Left cardiac atrium (tissue), 4 donors: ENCODE measurements at places on chromosomes 6 and 20. TPM values are rescaled to one million over a fixed set of nuclear protein-coding genes. Genes with fewer than 3 reads are reported as not detected.

GRCh38 chr20:2930538-2930937 lies 57.3 kb downstream of the PTPRA start:
- no peak for DNase-seq

GRCh38 chr6:34667481-34668238 lies 28.9 kb downstream of the ILRUN start:
- no peak for DNase-seq

OTOR gene
- total RNA-seq = not detected

- DNase-seq = no peak
Observed at GRCh38 chr20:17641520-17641964, 40.5 kb downstream of the RRBP1 start.

DNA sequence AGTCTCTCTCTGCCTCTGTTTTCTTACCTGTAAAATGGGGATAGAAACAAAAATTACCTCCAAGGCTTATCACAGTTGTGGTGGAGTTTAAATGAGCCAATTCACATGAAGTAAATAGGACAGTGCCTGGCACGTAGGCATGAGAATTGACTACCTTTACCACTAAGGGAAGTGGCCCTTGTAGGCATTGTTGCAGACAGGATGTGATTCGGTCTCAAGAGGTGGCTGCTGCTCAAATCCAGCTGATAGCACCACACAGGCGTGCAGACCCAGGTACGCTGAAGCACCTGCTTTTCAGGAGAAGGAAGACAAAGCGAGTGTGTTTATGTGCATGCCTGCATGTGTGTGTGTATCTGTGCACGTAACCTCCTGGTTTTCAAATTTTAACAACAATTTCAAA lies 108.6 kb downstream of the EYA2 start:
- no peak for DNase-seq

DNA sequence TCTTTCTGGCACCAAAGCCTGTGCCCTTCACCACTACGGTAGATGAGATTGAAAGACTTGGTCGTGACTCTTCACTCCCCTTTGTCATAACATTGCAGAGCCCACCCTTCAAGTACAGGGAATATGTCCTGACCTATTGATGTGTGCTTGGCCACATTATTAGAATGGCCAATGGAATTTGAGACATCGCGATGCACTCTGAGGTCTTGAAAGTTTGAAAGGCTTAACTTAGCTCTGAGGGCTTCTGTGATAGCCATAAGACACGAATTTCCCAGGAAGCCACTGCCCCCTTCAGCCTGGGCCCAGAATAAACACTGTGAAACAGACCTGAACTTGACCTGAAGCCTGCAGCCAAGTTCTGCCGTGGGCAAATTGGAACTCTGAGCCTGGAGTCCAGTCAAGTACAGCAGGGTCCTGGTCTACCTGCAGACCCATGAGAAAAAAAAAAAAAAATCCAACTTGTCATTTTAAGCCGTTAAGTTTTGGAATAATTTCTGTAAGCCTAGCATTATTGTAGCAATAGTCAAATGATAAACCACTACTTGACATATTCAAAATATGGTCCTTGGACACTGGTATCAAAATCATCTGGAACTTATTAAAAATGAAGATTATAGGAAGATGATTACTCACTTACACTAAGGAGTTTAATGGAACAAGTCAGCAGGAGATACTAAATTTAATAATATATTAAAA lies 36.9 kb upstream of the TRAF3IP2 start:
- peak; percentile 64 for DNase-seq

DNA sequence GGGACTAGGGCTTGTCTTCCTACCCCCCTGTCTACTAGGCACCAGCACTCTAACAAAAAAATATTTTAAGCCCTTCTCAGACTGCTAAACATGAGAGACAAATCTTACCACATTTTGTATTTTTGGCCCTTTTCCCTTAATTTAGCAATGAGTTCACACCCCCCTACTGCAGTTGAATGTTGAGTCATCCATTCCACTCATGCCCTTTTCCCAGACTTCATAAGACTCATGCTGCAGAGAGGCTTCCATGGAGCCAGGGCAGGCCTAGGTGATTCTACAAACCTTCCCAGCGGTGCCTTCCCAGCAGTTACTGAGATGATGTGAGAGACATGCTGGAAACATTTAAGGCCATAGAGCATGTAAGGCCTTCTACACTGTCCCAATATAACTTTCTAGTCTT lies 53.9 kb downstream of the PXDC1 start:
- DNase-seq = no peak

DNA sequence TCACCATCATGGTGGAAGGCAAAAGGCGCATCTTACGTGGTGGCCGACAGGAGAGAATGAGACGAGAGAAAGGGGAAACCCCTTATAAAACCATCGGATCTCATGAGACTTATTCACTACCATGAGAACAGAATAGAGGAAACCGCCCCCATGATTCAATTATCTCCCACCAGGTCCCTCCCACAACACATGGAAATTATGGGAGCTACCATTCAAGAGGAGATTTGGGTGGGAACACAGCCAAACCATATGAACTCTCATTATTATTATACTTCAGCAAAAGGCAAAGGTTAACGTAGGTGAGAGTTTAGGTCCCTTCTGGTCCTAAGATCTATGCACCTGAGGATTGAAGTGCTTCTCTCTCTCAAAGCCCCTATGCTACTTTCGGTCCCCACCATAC lies 2.4 kb upstream of the PFDN4 start:
- no peak for DNase-seq

DNA sequence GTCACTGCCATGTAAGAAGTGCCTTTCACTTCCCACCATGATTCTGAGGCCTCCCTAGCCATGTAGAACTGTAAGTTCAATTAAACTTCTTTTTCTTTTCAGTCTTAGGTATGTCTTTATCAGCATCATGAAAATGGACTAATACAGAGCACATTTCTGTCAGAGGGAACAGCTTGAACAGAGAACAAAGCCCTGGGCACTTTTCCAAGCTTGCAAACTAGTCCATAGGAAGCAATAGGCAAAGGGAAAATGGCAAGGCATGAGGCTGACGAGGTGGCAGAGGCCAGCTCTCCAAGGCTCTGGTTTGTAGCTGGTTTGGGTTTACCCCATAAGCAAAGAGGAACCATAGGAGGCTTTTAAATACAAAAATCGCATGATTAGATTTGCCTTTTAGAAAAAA lies 185.1 kb upstream of the HDDC2 start:
- DNase-seq = no peak

- DNase-seq = no peak
Observed at GRCh38 chr6:170031684-170032121, 259.2 kb downstream of the DLL1 start.

KIF6 gene
- 0.31 TPM for total RNA-seq

KCNQ5 gene
- 0.44 TPM for total RNA-seq

ECT2L gene
- 2.8 TPM for total RNA-seq

DNA sequence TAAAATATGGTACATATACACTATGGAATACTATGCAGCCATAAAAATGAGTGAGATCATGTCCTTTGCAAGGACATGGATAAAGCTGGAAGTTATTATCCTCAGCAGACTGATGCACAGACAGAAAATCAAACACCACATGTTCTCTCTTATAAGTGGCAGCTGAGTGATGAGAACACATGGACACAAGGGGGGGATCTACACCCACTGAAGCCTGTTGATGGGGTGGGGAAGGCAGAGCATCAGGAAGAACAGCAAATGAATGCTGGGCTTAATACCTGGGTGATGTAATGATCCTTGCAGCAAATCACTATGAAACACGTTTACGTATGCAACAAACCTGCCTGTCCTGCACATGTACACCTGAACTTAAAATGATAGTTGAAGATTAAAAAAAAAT lies 71.3 kb downstream of the MANEA start:
- DNase-seq = no peak

DNA sequence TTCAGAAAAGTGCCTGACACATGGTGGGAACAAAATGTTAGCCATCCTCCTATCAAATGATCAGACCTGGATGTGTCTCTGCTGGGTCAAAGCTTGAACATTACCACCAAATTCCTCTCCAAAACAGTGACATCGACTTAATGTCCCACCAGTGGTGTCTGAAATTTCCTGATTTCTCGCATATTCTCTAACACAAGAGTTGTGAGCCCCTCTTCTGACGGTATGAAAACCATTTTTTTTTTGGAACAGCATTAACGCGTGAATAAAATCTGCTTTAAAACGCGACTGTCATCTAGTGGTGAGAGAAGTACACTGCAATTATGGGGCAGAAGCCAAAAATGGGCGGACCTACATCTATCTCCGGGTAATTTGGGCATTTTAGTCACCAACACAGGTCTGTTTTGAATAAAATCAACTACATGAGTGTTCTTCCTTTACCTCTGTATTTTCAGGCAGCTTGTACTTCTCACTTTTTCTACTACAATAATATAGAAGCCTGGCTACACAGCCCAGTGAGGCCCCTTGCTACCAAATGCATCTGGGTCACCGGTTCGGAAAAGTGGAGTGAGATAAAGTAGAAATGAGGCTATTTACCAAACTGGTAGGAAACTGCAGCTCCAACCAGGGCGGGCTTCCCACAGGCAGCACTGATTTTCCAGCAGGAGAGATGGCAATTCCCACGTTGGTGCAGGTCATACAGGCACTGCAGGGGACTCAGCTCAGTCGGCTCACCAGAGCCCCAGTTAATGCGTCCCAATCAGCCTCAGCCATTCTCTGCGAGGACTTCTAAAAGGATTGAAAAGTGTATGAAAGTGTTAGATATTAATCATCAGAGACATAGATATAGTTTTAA lies 27.4 kb downstream of the MGME1 start:
- DNase-seq = no peak
